ENCODE measurements at places on chromosomes 7 and 10.

- DNase-seq, result no peak
These were observed 115.2 kb upstream of the CDK1 start for GRCh38 chr10:60662917-60663614.

- DNase-seq, result peak; percentile 69
These were observed 22.7 kb downstream of the INPP5A start for GRCh38 chr10:132560241-132560731.

- no peak for DNase-seq
These were observed 186.8 kb downstream of the NXPH1 start for GRCh38 chr7:8620169-8620568.

GRCh38 chr10:16907687-16908086, 90.5 kb upstream of the RSU1 start:
- no peak for DNase-seq

DNA sequence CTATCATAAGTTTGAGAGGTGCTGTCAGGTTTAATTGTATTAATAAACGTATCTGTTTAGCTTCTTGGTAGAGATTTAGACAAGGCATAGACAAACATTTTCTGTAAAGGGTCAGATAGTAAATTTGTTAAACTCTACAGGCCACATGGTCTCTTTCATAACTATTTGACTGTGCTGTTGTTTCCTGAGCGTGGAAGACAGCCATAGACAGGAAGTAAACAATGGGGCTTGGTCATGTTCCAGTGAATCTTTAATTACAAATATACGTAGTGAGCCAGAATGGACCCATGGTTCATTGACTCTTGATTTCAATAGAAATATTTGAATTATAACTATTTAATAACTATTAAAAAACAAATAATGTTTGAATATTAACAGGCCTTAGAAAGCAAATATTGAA, 451.1 kb downstream of the SH2D4B start:
- no peak for DNase-seq

- DNase-seq, result no peak
These were observed 68.6 kb upstream of the VIPR2 start for GRCh38 chr7:159213253-159213652.

GRCh38 chr10:23293973-23294590, 50.5 kb downstream of the C10orf67 start:
- no peak for DNase-seq

DNA sequence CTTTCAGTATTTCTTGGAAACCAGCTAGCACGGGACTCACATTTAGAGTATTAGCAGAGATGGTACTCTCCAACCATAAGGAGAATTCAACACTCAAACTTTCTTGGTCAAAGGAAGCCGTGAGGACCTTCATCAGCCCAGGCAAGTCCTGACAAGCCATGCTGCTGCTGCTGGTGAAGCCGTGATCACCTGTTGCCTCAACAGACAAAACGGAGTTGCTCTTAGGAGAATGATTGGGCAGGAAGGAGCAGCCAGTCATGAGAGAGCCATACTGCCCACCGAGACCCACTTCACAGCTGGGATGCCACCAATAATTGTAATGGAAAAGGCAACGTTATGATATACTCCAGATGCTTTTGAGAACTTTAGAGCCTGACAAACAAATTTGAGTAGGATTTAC, 60.8 kb upstream of the PLPP4 start:
- DNase-seq, result no peak

DNA sequence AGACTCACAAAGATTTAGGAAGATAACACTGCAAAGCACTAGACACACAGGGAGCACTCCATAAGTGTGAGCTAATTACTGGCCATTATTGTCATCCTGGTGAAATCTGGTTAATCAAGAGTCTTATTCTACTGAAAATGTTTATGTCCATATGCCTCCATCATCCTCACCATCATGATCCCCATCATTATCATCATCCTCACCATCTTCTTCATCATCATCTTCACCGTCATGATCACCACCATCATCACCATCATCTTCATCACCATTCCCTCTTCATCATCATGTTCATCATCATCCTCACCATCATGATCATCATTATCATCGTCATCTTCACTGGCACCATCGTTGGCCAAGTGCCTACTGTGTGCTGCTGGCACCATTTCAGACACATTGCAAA, 76.3 kb upstream of the CARD11 start:
- no peak for DNase-seq

All from suppressor macrophage treated with lipopolysaccharide for 4 hours (primary cell).